ENCODE measurements at places on chromosomes 7 and 10.

DNA sequence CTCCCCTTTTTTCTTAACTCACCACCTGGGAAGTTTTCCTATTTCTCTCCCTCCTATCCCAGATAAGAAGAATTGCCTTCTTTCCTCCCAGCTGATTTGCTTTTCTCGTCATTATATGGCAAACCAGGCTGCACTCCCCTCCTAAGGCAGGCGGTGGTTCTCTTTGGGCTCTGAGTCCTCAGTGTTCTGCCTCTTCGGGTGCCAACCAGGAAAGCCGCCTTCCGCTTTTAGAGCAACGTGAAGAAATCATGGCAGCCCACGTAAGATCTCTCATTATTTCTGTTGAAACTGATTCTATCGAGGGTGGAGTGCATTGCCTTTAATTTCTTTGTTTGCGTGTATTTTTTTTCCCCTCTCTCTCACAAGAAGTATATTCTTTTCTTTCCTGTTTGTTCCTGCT, 141.9 kb downstream of the CUX1 start:
- DNase-seq: no peak

DNA sequence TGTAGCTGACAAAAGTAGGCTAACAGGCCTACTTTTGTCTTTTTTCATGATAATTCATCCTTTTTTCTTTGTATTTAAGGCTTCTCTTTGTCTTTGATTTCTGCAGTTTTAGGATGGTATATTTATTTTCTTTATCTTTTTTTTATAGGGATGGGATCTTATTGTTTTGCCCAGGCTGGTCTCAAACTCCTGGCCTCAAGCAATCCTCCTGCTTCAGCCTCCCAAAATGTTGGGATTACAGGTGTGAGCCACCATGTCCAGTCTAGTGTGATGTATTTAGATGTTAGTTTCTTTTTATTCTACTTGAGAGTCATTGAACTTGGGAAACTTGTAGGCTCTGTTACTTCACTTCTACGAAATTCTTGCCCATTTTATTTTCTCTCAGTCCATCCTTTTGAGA, 35.4 kb downstream of the TRIM24 start:
- DNase-seq: no peak

GRCh38 chr10:49606981-49607535, 3.1 kb upstream of the SLC18A3 start:
- no peak for DNase-seq

- no peak for DNase-seq
Measured at GRCh38 chr7:137957887-137958286, 44.0 kb downstream of the CREB3L2 start.

All from ovary (tissue), 10 donors.